Stimulated activated CD8-positive, alpha-beta memory T cell treated with anti-CD3 and anti-CD28 coated beads, Interleukin-15, amount 100 ng/mL, for 1 hour (primary cell): ENCODE measurements at places on chromosomes 2 and 18.

DNA sequence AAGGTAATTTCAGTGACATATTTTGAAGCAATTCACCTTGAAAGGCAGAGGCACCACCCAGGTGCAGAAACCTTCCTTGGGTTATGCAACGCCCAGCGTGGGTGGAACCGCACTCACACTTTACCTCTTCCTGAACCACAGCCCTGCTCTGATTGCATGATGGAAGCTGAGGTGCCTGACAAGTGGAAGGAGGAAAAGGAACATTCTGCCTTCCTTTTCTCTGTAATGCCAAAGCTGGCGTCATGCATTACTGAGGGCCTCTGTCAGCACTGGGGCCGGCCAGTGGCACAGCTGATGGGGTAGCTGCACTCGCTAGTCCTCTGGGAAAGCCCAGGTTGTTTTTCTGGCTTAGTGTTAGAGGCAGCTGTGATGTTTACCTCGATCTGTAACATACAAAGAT, 266.5 kb downstream of the NEDD4L start:
- no peak for DNase-seq

- DNase-seq = no peak
These were observed 248.4 kb downstream of the ETAA1 start for GRCh38 chr2:67645280-67646138.

GRCh38 chr2:188293601-188294351, 2.1 kb downstream of the GULP1 start:
- DNase-seq = no peak

GRCh38 chr2:17495590-17495989, 22.6 kb downstream of the RAD51AP2 start:
- DNase-seq = no peak

- DNase-seq = no peak
These were observed 23.5 kb upstream of the TMEM178A start for GRCh38 chr2:39642051-39642718.
